ENCODE measurements at places on chromosomes 1 and 21.

GRCh38 chr1:57795886-57796285 lies 372.0 kb upstream of the DAB1 start:
- DNase-seq = no peak

DNA sequence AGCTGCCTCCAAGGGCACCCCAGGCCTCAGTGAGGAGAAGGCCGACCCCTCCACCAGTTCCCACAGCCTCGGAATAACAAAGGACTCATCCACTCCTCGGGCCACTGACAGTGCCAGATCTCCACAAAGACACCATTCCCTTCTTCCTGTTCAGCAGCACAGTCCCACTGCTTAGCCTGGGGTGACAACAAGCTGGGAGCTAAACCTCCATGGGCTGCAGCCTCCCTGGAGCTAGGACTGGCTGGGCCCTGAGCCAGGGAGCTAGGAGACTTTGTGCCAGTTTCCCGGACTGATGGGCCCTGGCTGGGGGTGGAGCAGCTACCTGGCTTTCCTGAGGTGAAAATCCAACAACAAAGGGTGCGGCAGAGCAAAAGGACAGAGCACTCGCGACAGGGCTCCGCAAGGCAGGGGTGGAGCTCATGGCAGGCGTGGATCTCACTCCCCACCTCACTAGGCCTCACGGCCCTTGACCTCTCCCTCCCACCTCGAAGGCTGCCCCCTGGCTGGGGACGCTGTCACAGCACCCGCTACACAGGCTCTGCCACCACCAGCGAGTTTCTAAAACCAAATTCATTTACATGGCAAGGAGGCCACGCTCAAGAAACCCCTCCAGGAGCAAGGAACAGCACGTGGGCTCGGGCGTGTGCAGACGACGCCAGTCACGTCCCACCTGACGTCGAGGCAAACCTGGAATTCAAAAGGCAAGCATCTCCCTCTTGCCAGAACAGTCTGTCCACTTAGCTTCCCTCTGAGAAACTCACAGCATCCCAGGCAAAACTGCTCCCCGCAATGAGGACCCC lies 13.8 kb downstream of the SLC35E2B start:
- peak; percentile 58 for DNase-seq

- DNase-seq = peak; percentile 32
Observed at GRCh38 chr1:93904228-93904627, 5.0 kb downstream of the GCLM start.

DNA sequence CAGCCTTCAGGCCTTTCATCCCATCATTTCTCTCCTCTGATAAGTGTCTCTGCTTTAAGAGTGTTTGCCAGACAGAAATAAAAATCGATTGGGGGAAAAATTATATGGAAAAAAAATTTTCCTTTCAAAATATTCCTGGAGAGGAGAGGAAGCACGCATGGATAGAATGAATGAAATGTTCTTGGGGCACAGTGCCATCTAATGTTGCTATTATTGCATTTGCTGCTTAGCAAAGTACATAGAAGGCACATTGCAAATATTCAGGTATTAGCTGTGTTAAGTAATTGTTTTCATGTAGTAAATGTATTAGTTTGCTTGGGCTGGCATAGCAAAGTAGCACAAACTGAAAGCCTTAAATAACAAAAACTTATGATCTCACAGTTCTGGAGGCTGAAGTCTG lies 18.1 kb downstream of the B3GALT5 start:
- no peak for DNase-seq

GRCh38 chr1:38680801-38681510 lies 178.6 kb downstream of the RRAGC start:
- no peak for DNase-seq

- DNase-seq = no peak
Observed at GRCh38 chr1:78234496-78234895, 188.7 kb downstream of the GIPC2 start.
